ENCODE measurements at places on chromosomes 7 and 10.

GRCh38 chr7:33357846-33358245 lies 228.5 kb downstream of the BBS9 start:
- no peak for DNase-seq

GRCh38 chr7:33757563-33758165 lies 147.7 kb upstream of the BMPER start:
- no peak for DNase-seq

GRCh38 chr10:97542169-97543024 lies 30.2 kb upstream of the ANKRD2 start:
- peak; percentile 83 for DNase-seq

- no peak for DNase-seq
Observed at GRCh38 chr10:86598151-86598550, 56.2 kb upstream of the OPN4 start.

GRCh38 chr7:86923527-86923926 lies 135.9 kb downstream of the ELAPOR2 start:
- DNase-seq = no peak

DNA sequence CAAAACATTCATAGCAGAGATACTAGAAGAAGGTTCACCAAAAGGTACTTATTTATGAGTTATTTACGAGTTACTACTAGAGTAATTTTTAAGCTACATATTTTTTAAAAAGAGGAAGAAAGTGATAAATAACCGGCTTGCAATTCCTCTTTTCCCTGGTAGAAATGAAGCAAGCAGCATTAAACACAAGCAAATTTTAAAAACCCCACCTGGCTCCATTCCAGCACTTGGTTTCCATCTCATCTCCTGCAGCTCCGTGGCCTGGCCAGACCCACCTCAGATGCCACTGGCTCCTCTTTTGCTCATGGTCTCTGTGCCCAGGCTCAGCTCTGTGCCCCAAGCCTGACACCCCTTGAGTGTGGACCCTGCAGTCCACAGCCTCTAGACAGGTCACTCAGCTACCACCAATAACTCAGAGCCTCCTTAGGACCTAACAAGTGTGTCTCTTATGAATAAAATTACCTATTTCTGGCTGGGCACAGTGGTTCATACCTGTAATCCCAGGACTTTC lies 479.5 kb downstream of the TNS3 start:
- no peak for DNase-seq

All from heart right ventricle (tissue), 16 donors.